Activated T-cell treated with anti-CD3 and anti-CD28 coated beads, Interleukin-2, amount 50 U/mL, for 72 hours (primary cell): ENCODE measurements at places on chromosomes 16 and 17. TPM values are rescaled to one million over a fixed set of nuclear protein-coding genes. Genes with fewer than 3 reads are reported as not detected.
A peak's percentile ranks its signal among the peaks of the same experiment; 100 is the strongest.

- no peaks in the 10 kb centered on the region for H3K4me1 ChIP-seq
- no peak overlapping the region for H3K27ac ChIP-seq
- no peak overlapping the region for H3K4me3 ChIP-seq
Measured at GRCh38 chr17:82384051-82384729, 12.6 kb downstream of the UTS2R start.

CIITA gene
- total RNA-seq = 7.2 TPM

DNA sequence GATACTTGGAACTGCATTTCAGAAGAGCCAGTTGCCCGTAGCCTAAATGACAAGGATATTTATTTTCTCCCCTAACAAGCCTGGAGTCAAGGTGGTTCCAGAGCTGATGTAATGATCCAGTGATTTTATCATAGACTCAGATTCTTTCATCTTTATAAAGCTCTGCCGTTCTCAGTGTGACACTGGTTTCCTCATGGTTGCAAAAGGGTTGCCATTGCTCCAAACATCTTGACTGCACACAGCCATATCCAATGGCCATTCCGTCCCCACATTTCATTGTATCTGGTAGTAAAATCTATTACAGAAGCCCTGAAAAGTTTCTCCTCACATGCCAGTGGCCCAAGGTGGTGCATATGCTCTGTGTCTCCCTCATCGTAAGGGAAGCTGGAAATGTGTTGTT is 63.1 kb upstream of the SDK2 start:
- DNase-seq = no peak
- no peak overlapping the region for H3K27ac ChIP-seq
- H3K36me3 ChIP-seq = no peaks in the 10 kb centered on the region

DNA sequence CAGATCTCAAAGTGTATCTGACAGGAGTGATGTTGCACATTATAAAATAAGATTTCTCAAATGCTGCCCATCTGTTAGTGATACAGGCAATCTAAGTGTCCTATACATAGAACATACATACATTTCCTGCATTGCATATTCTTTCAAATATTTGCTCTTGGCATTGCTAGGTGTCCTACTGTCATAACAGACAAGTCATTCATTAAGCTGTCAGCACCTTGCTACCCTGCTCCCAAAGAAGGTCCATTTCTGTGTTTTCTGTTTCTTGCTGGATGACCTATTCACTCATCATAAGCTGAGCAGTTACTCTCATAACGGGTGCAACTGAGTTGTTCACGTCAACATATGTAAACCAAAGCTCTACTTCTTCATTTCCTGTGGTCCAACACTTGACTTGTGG is 719.0 kb downstream of the KCNJ2 start:
- no peaks in the 10 kb centered on the region for H3K27me3 ChIP-seq
- peaks cover 1% of the 10 kb centered on the region for H3K36me3 ChIP-seq
- H3K27ac ChIP-seq = no peak overlapping the region
- DNase-seq = no peak
- no peaks in the 10 kb centered on the region for H3K4me1 ChIP-seq

GRCh38 chr16:19885451-19886072 is 914 bp upstream of the GPRC5B start:
- peak overlapping the region; percentile 81 for H3K4me3 ChIP-seq
- H3K27ac ChIP-seq = no peak overlapping the region
- DNase-seq = peak; percentile 9
- H3K36me3 ChIP-seq = no peaks in the 10 kb centered on the region
- peaks cover 24% of the 10 kb centered on the region for H3K4me1 ChIP-seq

DYNLRB2 gene
- not detected for total RNA-seq

STX1B gene
- 6.1 TPM for total RNA-seq
